ENCODE measurements at places on chromosomes 3 and 15. TPM values are rescaled to one million over a fixed set of nuclear protein-coding genes. Genes with fewer than 3 reads are reported as not detected.
A peak's percentile ranks its signal among the peaks of the same experiment; 100 is the strongest.

Gene SLC28A2
- 0.28 TPM for total RNA-seq

Gene ADAMTSL3
- total RNA-seq, result 58.2 TPM

Gene NR2F2
- 73.5 TPM for total RNA-seq

Gene ANKRD34C
- total RNA-seq, result 0.03 TPM

Gene ENTPD3
- total RNA-seq, result 6.1 TPM

GRCh38 chr3:146655333-146655996 is 50.3 kb upstream of the PLSCR5 start:
- no peaks in the 10 kb centered on the region for H3K36me3 ChIP-seq
- no peaks in the 10 kb centered on the region for H3K27me3 ChIP-seq
- DNase-seq, result no peak
- H3K4me3 ChIP-seq, result no peak overlapping the region
- no peak overlapping the region for H3K27ac ChIP-seq

- H3K4me1 ChIP-seq, result peaks cover 19% of the 10 kb centered on the region
- H3K4me3 ChIP-seq, result peak overlapping the region; percentile 54
- H3K27me3 ChIP-seq, result no peaks in the 10 kb centered on the region
- H3K36me3 ChIP-seq, result peaks cover 20% of the 10 kb centered on the region
- peak overlapping the region; percentile 95 for H3K27ac ChIP-seq
Observed at GRCh38 chr3:52454938-52455282, 494 bp upstream of the NISCH start.

GRCh38 chr3:140276703-140277102 is 341.7 kb downstream of the CLSTN2 start:
- no peaks in the 10 kb centered on the region for H3K4me1 ChIP-seq
- no peak overlapping the region for H3K4me3 ChIP-seq
- peaks cover 3% of the 10 kb centered on the region for H3K27me3 ChIP-seq
- no peak overlapping the region for H3K27ac ChIP-seq

- no peaks in the 10 kb centered on the region for H3K27me3 ChIP-seq
- no peaks in the 10 kb centered on the region for H3K36me3 ChIP-seq
- no peak overlapping the region for H3K4me3 ChIP-seq
- no peaks in the 10 kb centered on the region for H3K4me1 ChIP-seq
- no peak overlapping the region for H3K27ac ChIP-seq
Observed at GRCh38 chr3:45781841-45782240, 14.5 kb downstream of the SLC6A20 start.

- no peaks in the 10 kb centered on the region for H3K27me3 ChIP-seq
- no peaks in the 10 kb centered on the region for H3K36me3 ChIP-seq
- no peak for DNase-seq
- H3K27ac ChIP-seq, result peak overlapping the region; percentile 87
- no peaks in the 10 kb centered on the region for H3K4me1 ChIP-seq
Observed at GRCh38 chr15:72375501-72375845, 341 bp downstream of the HEXA start.

DNA sequence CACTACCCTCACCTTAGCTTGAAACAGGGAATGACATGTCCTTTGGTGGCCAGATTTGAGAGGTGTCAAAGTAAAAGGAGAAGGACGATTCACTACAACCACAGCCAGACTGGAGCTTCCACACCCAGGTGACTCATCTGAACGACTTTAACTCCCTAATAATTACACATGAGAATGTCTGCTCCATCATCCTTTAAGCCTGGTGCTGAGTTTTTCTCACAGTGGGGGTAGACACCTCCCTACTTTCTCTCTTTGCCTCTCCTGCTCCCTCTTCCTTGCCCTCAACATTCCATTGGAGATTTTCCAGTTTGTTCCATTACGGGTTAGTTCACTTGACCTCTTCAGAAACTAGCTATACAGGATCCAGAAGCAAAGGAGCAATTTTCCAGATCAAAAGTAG is 154.3 kb upstream of the BHLHE40 start:
- DNase-seq, result no peak
- H3K36me3 ChIP-seq, result no peaks in the 10 kb centered on the region
- peaks cover 12% of the 10 kb centered on the region for H3K4me1 ChIP-seq
- H3K27me3 ChIP-seq, result no peaks in the 10 kb centered on the region

DNA sequence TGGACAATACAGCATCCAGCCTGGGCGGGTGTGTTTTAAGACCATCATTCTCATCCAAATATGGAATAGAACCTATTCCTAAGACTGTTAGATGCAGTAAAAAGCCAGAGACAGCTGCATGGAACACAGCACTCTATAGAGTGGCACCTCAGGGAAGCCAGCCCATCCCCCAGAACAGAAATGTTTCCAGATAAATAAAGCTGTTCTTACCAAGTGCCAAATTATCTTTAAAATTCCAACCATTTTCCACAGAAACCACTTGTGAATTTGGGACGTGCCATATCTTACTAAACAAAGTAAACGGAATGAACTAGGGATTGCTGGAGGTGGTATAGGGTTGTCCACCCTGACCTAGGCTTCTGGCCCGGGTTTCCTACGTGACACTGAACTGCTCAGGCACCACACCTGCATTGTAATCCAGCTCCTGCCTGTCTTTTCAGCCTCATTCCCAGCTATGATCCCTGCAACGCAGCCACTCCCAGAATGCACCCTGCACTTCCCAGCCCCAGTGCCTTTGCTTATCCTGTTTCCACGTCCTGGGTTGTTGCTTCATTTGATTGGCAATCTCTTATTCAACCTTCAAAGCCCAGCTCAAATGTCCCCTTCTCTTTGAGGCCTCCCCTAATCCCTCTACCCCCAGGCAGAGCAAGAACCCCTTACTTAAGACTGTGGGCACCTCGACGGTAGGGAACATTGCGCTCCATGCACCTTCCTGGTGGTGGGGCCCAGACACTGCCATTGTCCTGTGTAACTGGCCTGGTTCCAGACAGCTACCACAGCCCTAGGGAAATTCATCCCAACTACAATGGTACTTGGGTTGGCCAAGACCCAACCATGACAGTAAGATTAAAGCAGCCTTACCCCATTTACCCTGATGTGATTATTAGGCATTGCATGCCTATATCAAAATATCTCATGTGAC is 100.2 kb downstream of the IQSEC1 start:
- H3K27ac ChIP-seq, result no peak overlapping the region
- peaks cover 26% of the 10 kb centered on the region for H3K4me1 ChIP-seq
- no peaks in the 10 kb centered on the region for H3K27me3 ChIP-seq
- H3K36me3 ChIP-seq, result no peaks in the 10 kb centered on the region
- no peak for DNase-seq

GRCh38 chr3:186760141-186760833 is 23.1 kb upstream of the EIF4A2 start:
- no peaks in the 10 kb centered on the region for H3K27me3 ChIP-seq
- H3K4me1 ChIP-seq, result no peaks in the 10 kb centered on the region
- H3K4me3 ChIP-seq, result no peak overlapping the region
- no peak for DNase-seq

- no peaks in the 10 kb centered on the region for H3K27me3 ChIP-seq
- peaks cover under 1% of the 10 kb centered on the region for H3K36me3 ChIP-seq
- H3K4me3 ChIP-seq, result peak within 1 kb of the TSS; percentile 96
- H3K4me1 ChIP-seq, result peaks cover 29% of the 10 kb centered on the region
Observed at GRCh38 chr3:119498186-119499011, at the start of gene TIMMDC1. TIMMDC1 (plus strand) TSS chr3:119498547; CDS start chr3:119498734, 187 bp downstream.

- H3K36me3 ChIP-seq, result no peaks in the 10 kb centered on the region
- H3K27me3 ChIP-seq, result peaks cover 7% of the 10 kb centered on the region
- no peak within 1 kb of the TSS for H3K27ac ChIP-seq
- DNase-seq, result no peak
Observed at GRCh38 chr3:36380221-36381031, at the start of gene STAC. STAC (plus strand) TSS chr3:36380504; CDS start chr3:36380644, 140 bp downstream.

GRCh38 chr3:33439546-33440327 is 468 bp downstream of the UBP1 start:
- no peaks in the 10 kb centered on the region for H3K27me3 ChIP-seq
- DNase-seq, result no peak
- H3K27ac ChIP-seq, result peak overlapping the region; percentile 96
- peak overlapping the region; percentile 59 for H3K4me3 ChIP-seq
- H3K36me3 ChIP-seq, result no peaks in the 10 kb centered on the region

- DNase-seq, result peak; percentile 4
- H3K27ac ChIP-seq, result no peak overlapping the region
- no peaks in the 10 kb centered on the region for H3K27me3 ChIP-seq
- no peak overlapping the region for H3K4me3 ChIP-seq
- H3K4me1 ChIP-seq, result no peaks in the 10 kb centered on the region
Observed at GRCh38 chr3:157754451-157754850, 251.2 kb upstream of the VEPH1 start.

GRCh38 chr3:32278714-32279113 is 40.2 kb downstream of the CMTM8 start:
- peaks cover 15% of the 10 kb centered on the region for H3K4me1 ChIP-seq
- no peak overlapping the region for H3K4me3 ChIP-seq
- H3K36me3 ChIP-seq, result no peaks in the 10 kb centered on the region
- H3K27ac ChIP-seq, result no peak overlapping the region
- DNase-seq, result no peak
